ENCODE measurements at places on chromosomes 5 and 9.

- no peak for DNase-seq
Measured at GRCh38 chr5:111453747-111454146, 58.6 kb downstream of the STARD4 start.

DNA sequence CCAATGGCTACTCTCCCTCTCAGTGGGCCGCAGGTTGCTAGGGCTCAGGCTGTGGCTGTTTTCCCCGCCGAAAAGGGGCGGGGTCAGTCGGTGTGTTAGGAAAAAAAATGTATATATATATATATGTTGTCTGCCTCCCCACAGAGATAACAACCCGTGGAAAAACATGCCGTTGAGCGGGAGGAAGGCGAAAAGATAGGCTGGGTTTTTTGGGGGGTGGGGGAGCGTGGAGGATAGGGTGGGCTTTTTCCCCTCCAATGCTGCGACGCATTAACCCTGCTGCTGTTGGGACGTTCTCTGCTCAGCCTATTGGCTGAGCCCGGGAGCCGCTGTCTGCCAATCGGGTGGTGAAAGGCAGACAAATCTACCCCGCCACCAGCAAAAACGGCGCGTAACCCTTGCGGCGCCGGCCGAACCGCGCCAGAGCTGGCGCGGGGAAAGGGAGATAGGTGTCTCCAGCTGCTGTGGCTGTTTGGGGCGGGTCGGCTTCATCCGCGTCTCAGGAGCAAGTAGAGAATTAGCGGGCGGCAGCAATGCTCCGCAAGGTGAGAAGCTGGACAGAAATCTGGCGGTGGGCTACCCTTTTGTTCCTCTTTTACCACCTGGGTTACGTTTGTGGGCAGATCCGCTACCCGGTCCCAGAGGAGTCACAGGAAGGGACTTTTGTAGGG is at the start of gene PCDHGC4:
TSS of gene PCDHGC4 (plus strand) at position 390 of the 671 bp plus-strand sequence. CDS start at position 534, 144 bp downstream.
- peak; percentile 50 for DNase-seq

DNA sequence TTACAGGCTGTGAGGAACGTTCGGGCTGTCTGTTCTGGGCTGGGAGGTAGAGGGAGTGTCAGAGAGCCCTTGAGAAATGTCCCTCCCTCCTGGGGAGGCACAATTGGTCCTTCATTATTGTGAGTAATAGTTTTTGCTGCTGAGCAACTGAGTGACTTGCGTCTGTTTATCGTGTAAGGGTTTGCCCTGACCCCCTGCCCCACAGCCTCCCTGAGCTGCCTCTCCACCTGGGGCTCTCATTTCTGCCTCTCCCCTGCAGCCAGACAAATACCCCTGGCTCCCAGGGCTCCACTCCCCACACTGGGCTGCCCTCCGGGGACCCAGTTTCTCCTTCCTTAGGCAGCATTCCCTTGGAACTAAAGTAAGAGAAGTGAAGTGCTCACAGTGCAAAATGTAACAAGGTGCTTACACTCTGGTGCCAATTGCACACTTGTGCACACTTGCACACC is 174.9 kb upstream of the MVB12B start:
- DNase-seq, result peak; percentile 62

- no peak for DNase-seq
Measured at GRCh38 chr9:33012328-33013069, 11.1 kb upstream of the APTX start.

DNA sequence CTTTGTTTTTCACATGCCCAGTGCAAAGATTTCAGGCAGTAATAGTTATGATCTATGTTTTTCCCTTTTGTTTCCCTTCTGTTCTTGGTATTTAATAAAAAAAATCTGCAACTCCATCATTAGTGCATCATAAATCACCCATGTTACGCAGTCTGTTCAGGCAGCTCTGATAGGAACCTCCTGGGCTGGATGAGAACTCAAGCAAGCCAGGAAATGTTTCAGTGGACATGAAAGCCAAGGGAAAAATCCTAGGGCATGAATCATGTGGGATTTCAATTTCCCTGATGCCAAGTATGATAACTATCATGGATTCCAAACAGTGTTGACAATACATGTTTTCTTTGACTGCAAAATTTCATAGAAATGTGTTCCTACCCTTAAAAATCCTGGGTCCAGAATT is 119.7 kb upstream of the TARS1 start:
- no peak for DNase-seq
